ENCODE measurements at places on chromosomes 7 and 10.

GRCh38 chr7:146661929-146662328 is 545.3 kb downstream of the CNTNAP2 start:
- DNase-seq = no peak

GRCh38 chr7:144525956-144526355 is 122.5 kb upstream of the NOBOX start:
- no peak for DNase-seq

GRCh38 chr7:22351329-22351692 is 5.6 kb downstream of the RAPGEF5 start:
- no peak for DNase-seq

GRCh38 chr10:14820775-14821154 is 17.1 kb downstream of the CDNF start:
- DNase-seq = no peak

GRCh38 chr7:98206451-98207330 is 4.5 kb upstream of the BHLHA15 start:
- DNase-seq = no peak

DNA sequence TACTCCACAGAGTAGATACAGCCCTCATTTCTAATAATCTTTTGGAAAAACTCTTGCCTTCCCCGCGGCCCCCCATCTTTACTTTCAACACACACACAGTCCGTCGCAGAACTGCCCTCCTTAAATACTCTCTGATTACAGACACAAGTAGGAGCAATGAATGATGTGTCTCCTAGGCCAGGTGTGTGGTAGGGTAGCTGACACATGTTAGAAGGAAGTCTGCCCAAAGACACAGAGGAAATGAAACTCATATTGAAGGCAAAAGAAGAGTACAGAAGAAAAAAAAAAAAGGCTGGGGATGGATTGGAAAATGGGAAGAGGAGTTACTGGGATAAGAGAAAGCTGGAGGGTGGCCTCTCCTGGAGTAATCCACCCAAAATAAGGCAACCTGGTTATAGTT is 14.6 kb downstream of the OPALIN start:
- no peak for DNase-seq

DNA sequence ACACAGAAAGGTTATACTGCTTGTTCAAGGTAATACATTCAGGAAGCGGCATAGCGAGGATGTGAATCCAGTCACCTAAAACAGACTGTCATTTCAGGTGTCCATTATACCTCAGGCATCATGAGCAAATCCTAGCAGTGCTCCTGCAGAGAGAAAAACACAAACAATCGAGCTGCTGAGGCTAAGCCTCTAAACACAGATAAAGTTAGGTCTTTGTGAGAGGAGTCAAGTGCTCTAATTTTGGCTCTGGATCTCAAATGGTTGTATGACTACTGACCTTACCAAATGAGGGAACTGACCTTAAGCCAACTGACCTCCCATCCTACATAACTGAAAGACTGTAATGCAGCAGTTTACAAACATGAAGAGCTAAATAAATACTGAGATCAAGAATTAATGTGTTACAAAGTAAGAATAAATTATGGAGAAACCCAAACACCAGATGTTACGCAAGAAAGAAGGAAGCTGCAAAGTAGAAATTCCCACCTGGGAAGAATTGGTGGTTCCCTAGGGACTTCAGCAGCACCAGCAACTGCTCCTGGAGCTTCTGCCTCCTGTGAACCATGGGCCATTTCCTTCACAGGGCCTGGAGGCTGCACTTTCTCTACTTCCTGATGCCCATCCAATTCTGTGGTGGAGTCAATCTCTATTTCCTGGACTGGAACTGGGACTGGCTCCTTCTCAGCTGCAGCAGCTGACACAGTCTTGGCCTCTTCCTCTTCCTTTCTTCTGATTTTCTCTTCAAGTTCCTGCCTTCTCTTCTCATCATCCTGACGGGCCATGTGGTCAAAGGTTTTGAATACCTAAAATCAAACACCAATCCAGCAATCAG is 5.8 kb downstream of the NUDCD3 start:
- no peak for DNase-seq

DNA sequence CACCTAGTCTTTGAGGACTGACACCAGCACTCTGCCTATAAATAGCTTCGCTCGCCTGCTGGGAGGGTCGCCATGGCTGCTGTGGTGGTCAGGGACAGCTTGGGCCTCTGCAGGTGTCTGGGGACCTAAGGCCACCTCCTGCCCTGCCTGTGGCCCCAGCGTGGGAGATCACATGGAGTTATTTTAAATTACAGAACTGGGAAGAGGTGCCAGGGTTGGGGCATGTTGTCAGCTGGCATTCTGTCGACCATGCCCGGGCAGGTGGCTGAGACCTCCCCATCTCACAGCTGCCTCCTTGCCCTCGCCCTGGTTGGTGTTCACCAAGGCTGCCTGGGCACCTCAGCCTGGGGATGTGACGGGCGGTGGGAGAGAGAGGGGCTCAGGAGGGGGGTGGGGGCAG is 18.1 kb downstream of the SHH start:
- no peak for DNase-seq

DNA sequence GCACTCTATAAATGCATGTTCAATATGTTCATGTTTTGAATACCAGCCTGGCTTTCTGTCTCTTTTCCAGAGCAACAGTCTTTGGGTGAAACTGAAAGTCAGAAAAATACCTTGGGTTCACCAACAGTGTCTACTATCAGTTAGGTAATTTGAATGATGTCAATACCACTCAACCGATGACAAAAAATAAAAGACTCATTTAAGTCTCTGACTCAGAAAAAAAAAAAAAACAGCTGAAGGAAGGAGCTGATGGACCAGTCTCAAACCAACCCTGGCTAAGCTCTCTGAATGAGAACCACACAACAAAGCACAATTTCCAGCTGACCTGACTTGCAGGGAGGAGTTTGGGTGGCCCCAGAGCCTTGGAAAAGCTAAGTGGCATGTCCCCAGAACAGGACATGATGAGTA is 42.5 kb downstream of the ABLIM1 start:
- DNase-seq = no peak

DNA sequence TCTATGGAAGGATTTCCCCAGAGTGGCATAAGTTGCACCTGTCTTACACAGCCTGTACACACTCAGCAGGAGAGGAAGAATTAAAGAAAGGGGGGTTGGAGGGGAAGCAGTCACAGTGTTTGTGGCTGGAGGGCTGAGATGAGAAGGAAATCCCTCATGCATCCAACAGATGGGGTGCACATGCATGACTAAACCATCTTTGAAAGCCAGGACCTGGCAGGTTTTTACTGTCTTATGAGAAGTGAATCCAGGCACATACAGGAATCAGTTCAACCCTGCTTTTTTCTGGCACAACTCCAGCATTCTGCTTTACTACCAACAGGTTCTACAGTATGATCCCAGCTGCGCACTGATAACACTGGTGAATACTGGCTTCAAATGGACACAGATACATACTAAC is 107.7 kb downstream of the CACNA2D1 start:
- no peak for DNase-seq

- DNase-seq = no peak
Observed at GRCh38 chr7:66125052-66125694, 10.5 kb downstream of the CRCP start.

DNA sequence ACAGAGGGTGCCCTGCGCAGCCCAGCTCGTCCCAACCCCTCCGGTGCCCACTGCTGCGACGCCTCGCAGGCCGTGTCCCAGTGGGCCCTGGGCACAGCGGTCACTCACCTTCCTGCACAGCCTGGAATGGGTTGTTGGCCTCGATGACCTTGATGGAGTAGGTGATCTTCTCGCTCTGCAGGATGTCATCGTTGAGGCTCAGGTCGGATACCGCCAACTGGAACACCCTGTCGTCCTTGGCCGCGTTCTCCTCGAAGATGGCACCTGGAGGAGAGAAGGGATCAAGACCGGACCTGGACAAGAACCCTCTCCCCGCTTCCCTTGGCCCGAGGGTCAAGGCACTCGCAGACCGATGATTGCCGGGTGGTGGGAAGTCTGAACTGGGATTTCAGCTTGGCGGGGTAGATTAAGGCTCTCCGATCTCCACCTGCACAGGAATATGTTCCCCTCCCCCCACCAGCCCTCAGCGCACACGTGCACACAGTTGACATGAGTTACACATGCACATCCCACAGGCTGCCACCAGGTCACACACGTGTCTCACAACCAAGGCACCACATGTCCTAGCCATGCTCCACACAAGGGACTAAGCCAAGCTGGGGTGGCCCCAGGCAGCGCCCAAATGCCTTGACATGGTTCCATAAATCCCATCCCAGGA is 2.6 kb downstream of the GRID1 start:
- no peak for DNase-seq

- DNase-seq = no peak
Observed at GRCh38 chr7:155458878-155459699, 1.2 kb downstream of the EN2 start.

DNA sequence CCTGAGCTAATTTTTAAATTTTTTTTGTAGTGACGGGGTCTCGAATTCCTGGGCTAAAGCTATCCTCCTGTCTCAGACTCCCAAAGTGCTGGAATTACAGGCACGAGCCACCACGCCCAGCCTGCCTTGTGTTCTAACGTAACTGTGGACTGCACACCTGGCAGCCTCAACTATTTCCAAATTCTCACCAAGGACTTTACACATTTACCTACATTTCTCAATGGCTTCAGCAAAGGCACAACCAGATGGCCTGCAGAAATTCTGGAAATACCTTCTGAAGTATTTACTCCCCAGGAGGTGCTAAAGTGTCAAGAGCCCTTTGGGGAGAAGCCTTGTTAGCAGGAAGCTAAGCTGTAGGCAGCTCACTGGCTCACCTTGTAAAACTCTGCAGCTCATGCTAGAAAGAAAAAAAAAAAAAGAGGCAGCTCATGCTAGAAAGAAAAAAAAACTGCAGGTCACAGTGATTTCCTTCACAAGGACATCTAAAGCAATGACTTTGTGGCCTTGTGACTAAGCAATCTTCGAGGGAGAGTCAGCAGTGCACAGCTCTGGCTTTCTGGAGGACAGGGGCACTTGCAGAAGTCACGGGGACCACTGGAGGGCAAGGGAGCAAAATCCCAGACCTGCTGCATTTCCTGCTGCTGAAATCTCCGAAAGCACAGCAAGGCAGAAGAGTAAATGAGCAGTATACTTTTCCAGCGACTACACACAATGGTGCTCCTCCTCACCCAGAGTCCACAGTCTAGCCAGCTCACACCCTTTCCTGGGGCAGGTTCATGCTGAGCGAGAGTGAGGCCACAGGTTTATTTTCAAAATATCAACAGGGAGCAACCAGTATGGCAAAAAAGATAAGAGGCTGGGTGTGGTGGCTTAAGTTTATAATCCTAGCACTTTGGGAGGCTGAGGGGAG is 40.4 kb downstream of the BAIAP2L1 start:
- DNase-seq = no peak

GRCh38 chr7:40057292-40057691 is 77.1 kb downstream of the MPLKIP start:
- no peak for DNase-seq

DNA sequence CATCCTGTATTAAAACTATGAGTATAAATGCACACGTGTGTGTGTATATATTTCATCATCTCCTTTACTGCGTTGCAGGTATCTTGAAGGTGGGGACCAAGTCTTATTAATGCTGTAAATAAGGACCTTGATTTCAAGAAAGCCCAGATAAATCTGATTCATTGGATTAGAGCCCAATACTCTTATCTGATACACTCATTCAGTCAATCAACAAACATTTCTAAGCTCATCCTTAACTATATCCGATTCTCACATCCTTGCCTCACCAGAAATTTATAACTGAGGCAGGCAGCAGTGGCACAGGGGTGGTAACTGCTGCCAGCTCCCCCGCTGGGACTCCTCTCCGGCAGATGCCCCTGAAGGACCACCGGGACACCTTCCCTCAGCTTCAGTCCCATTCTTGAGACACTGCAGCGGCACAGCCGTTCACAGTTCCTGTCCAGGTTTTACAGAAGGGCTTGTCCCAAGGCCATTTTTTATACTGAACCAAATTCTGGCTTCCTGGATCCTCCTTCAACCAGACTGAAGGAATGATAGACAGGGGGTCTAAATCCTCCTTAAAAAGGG is 54.0 kb downstream of the BRI3 start:
- DNase-seq = no peak

- no peak for DNase-seq
Observed at GRCh38 chr7:148495605-148496004, 95.0 kb upstream of the C7orf33 start.

DNA sequence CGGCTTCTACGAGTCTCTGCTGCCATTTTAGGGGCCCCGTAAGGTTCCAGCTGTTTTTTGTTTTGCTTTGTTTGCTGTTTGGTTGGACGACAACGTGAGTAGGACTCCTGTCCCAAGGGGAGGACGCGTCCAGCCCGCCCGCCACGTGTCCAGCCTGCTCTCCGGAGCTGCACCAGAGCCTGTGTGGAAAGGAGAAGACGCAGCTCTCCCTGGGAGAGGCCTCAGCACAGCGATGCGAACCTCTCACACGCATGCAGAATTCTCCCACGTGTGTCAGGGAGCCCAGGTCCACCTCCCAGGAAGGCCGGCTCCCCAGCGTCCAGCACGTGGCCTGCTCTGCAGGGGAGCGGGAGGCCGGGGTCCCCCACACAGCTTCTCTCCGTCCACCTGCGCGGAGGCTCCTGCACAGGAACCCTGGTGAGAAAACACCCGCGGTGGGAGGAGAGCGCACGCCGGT is 36.4 kb upstream of the DNAJB6 start:
- no peak for DNase-seq

GRCh38 chr10:6464862-6465430 is 115.1 kb downstream of the PRKCQ start:
- no peak for DNase-seq

DNA sequence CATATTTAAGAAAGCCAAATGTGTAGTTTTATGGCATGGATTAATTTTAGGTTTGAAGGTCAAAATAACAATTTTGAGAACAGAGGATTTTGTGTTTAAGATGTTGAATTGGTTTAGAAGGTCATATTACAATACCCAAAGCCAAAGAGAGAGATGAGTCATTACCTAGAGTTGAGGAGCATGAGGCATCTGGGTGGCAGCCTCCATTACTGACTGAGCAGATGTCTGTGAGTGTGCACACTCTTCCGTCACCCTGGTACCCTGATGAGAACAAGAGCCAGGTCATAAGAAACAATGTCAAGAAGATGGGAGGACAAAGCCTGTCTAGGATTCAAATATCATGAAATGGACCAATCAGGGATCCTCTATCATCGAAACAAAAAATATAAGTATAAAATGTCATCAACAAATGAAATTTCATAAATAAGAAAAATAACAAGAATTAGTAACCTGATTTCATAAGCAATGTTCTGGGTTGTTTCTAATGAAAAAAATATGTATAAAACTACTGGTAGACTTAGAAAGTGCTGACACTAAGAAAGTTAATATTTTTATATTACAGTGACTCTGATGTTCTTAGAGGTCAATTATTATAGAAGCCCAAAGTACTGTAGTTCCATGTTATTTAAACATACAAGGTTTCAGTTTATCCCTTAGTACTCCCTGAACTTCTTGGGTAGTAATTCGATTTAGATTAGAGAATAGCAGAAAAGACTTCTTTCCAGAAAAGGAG is 20.0 kb downstream of the CUBN start:
- no peak for DNase-seq

- no peak for DNase-seq
Observed at GRCh38 chr7:141262101-141263090, 188.5 kb downstream of the TMEM178B start.

GRCh38 chr7:28225576-28225975 is 45.0 kb upstream of the JAZF1 start:
- DNase-seq = no peak

GRCh38 chr7:19016140-19016539 is 101.3 kb downstream of the TWIST1 start:
- DNase-seq = no peak
